ENCODE measurements at places on chromosomes 16 and 17.

DNA sequence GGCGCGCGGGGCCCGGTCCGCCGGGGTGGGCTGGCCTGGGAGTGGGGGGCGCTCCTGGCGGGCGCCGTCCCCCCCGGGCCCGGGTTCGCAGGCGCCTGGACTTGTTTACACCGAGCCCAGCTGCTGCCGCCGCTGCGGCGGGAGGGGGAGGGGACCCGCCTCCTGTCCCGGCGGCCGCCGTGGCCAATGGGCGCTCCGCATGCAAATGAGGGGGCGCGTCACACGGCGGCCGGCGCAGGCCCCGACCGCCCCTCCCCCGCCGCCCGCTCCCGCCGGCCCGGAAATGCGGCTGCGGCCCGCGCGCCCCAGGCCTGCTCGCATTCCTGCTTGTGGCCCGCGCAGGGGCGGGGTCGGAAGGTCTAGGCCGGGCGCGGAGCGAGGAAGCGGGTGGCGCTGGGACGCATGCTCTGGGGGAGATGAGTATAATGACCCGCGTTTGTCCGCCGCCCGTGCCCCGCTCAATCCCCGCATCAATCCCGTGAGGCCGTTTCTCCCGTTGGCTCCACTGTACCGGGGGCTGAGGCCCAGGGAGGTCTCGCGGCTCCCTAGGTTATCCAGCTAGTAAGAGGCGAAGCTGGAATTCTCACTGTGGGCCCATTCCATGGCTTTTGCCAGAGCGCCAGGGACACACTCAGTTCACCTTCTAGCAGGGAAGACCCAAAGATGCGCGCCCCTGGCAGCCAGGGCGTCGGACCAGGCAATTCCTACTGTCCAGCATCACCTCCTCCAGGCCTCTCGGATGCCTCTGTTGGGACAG lies at the start of gene YPEL3:
YPEL3 (minus strand) TSS at position 109 of the 757 bp plus-strand sequence. CDS start 731 bp downstream, outside the sequence.
- peak; percentile 100 for DNase-seq

DNA sequence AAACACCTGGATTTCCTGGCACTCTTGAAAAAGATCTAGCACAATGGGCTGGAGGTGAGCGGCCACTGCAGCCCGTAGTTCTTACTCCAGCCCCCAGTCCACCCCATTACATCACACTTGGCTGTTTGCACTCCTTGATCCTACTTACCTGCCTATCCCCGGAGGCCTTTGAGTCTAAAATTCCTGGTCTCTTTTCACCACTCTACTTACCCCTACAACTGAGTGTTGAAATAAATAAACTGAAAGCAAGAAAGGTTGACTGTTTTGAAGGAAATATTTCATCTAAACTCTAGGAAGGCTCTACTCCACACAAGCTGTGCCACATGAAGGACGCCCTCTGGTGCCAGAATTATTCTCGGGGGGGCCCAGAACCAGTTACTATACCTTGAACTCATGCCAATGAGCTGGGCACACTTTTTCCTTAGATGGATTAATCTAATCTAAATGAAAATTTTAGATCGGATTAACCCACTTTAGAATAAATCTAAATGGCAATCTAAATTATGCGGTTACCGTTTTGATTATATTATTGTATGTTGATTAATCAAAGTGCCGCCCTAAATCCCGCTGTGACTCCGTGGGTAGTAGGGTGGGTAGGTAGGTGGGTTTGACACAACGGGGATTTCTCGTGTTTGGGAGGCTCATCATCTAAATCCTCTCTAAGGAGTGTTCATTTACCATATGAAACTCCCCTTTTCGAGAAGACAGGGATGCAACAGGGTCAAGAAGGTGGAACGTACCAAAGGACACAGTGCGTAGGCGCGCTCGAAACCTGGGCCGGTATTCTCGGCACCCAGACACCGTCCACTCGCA lies 651 bp upstream of the EIF1 start:
- DNase-seq: peak; percentile 72

DNA sequence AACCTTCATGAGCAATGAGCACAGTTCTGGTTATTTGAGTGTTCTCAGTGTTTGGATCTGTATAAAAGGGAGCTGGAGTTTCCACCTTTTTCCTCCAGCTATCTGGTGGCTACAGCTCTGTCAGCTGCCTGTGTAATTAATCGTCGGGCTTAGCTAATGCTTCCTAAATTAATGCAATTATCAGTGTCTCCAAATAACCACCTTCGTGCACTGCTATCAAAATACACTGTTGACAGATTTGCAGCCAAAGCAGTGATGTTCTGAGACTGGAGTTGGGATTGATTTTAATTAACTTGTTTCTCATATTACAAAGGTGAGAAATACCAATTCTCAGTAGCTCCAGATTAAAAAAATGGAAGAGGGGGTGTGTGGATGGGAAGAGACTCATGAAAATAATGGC lies 325.8 kb downstream of the CBLN1 start:
- DNase-seq: no peak

DNA sequence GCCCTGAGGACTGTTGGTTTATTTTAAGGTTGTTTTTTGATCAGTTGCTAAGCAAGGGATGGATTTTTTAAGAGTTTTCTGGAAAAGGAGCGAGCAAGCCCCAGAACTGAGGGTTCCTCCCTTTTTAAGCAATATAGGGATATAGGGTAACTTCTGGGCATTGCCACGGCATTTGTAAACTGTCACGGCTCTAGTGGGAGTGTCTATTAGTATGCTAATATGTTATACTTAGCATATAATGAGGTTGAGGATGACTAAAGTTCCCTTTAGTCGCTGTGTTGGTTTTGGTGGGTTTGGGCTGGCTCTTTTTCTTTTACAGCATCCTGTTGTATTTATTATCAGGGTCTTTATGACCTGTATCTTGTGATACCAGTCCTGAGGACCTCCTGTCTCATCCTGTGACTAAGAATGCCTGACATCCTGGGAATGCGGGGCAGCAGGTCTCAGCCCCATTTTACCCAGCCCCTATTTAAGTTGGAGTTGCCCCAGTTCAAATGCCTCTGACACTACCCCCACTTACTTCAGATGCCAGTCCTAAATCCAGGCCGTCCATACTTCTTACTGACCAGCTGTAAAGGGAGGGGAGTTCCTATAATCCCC lies 59.4 kb downstream of the MFSD11 start:
- no peak for DNase-seq

DNA sequence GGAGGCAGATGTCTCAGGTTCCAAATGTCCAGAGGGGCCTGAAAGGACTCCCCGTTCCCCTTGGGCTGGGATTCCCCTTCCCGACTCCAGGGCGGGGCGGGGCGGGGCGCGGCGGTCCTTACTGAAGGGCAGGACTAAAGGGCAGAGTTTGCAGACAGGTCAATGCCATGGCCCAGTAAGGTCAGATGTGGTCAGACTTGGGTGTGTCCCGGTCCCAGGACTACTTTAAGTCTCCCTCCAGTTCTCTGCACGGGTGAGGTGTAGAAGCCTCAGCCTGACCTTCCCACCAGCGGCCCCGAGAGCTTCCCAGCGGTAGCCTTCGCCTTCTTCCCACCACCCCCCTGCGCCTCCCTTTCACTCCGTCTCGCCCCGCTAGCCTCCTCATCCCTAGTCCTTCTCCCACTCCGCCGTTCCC lies 532 bp downstream of the KDM6B start:
- DNase-seq: no peak

Measured in osteoblast (primary cell).